ENCODE measurements at places on chromosomes 3 and 15.

DNA sequence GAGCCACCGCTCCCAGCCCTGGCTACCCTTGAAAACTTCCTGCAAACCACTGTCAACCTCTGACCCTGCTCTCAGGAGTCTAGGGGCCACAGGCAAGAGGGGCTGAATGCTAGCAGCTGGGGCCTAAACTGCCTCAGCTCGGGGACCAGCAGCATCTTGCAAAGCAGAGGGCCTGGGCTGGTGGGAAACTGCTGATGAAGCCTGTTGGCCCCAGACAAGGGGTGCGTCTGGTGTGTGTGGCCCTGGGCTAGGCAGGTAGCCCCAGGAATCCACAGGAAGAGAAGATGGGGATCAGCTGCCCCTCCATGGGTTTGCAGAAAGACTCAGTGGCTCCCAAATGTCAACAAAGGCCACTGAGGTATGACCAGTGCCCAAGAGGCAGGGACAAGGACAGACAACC lies 8.2 kb upstream of the POLG start:
- no peak for DNase-seq

- no peak for DNase-seq
These were observed 31.5 kb downstream of the NGRN start for GRCh38 chr15:90297021-90297420.

- DNase-seq: no peak
These were observed 598.3 kb upstream of the BCHE start for GRCh38 chr3:166435469-166436057.

DNA sequence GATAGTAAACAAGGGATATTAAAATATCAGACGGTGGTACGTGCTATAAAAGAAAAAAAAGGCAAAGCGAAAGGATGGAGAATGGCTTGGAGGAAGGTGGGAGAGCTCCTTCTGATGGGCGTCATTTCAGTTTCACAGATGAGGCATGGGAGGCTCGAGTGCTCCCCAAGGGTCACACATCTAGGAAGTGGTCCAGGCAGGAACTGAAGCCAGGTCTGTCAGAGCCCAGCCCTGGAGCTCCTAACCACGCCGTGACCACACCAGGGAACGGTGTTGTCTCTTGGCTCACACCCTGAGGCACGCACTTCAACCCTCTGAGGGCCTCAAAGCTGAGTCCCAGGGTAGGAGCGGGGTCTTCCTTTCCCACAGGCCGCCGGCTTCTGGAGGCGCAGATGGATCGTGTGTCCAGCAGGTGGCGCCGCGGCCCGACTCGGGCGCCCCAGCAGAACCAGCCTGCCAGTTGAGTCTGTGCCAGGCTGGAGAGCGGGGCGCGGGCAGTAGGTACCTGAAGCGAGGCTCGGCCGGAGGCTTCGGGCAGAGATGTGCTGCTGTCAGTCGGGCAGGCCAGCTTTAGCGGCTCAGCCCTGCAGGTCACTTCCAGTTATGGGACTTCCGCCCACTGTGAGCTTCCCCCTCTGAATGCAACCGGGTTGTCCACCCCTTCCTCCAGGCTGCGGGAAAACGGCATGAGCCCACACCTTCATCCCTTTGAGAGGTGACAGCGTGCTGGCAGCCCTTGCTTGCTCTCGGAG lies 68.1 kb downstream of the SLC6A1 start:
- DNase-seq: peak; percentile 59

Data from SK-N-DZ (cell line).